ENCODE measurements at places on chromosomes 4 and X.

- no peak for DNase-seq
These were observed 39.1 kb upstream of the BMP2K start for GRCh38 chr4:78737035-78737434.

DNA sequence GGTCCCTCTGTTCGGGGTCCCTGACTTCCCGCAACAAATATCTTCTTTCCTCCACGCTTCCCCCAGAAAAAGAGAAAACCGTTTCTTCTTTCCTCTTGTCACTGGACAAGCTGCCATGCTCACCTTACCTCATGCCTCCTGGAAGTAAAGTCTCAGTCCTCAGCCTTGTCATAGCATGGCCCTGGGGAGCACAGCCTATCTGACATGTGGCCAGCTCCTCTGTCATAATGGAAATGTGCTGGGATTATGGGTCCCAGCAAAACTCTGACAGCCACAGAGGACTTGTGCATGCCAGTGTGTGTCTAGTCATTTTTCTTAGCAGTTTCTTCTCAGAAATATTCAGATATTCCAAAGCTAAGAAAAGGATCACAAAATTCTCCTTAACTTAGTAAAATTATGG, 122.4 kb downstream of the AASDH start:
- no peak for DNase-seq

- no peak for DNase-seq
These were observed 499 bp upstream of the NFXL1 start for GRCh38 chr4:47914926-47915237.

DNA sequence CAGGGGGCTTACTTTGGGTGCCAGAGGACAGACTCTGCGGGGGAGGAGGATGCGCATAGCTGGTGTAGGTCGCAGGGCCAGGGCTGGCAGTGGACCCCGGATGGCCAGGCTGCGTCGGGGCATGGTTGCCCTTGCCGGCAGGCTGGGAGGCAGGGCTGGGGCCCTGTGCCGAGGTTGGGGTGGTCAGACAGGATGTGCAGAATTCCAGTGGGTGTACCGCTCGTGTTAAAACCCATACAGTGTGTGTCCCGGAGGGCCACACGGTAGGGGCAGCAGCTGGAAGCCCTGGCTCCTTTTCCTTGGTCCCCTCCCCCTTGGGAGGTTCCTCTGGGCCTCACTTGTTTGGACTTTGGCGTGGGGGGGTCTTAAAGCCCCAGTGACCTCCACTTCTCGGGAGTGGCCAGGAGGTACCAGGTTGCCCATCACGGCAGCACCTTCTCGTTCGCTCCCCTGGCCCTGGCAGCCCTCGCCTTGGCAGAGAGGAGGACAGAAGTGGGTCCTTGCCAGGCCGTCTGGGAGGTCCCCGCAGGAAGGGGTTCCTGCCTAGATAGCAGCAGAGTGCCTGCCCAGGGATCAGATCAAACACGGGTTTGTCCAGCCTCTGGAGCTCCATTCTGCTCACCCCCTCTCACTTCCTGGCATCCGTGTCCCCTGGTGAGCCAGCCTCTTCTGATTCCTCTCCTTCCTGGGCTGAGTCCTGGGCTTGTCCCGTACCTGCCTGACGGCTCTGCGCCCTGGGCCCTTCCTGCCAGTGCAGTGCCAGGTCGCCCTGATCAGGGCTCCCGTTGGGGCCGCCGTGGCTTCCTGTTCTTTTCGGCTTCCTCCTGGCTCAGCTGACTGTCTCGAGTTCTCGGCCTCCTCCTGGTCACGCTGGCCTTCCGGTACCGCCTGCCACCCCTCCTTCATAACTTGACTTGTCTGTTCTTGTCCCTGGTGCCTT, 56.7 kb upstream of the HGFAC start:
- DNase-seq, result no peak

- no peak for DNase-seq
These were observed 17.9 kb downstream of the LRPAP1 start for GRCh38 chr4:3514221-3514780.

- peak; percentile 26 for DNase-seq
These were observed 19.2 kb downstream of the PI4K2B start for GRCh38 chr4:25253071-25253445.

DNA sequence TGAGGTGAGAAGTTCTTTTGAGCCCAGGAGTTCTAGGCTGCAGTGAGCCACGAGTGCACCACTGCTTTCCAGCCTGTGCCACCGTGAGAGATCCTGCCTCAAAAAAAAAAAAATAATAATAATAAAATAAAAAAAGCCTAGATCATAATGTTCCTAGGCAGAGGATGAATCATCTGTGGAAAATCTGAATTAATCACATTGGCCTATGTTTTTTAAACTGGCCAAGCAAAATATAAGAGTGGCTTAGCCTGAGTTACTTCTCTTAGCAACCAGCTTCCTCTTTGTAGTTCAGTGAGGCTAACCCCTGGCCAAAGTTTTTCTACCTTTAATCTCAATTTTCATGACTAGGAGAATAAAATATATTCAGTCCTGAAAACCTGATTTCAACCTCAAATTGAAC, 614.6 kb downstream of the PPP4R3C start:
- no peak for DNase-seq

DNA sequence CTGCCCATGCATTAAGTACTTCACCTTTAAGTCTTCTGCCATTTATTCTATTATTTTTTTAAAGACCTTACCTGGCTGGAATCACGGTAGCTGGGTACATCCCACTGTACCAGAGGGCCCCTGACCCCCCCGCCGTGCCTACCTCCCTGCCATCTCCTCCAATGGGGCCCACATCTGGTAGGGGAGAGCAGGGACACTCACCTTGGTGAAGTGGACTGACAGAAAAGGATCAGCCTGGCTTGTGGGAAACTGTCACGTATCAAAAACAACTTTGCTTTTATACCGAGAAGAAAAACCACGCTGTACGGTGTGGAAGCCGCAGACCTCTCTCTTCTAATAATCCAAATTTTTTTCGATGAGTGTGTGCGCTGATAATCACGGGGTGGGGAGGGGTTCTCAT, at the start of gene FOXP3:
TSS of gene FOXP3 (minus strand) at position 251 of the 400 bp plus-strand sequence. CDS start 6,205 bp downstream, outside the sequence.
- DNase-seq, result no peak

DNA sequence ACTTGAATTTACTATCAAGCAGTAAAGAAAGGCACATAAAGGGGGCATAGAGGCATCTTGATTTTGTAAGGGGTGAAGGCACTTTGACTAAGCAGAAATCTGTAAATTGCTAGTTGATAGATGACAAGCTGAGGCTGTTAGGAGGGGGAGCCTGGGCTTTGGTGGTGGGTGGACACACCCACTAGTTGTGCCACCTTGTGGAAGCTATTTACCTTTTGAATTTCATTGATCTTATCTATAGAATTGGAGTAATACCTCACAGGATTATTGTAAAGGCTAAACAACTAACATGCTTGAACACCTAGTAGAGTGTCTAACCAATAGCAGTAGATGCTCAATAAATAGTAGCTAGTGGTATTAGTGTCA, 142.8 kb upstream of the KCNIP4 start:
- no peak for DNase-seq

- no peak for DNase-seq
These were observed 58.2 kb downstream of the WDR17 start for GRCh38 chr4:176123710-176124407.

DNA sequence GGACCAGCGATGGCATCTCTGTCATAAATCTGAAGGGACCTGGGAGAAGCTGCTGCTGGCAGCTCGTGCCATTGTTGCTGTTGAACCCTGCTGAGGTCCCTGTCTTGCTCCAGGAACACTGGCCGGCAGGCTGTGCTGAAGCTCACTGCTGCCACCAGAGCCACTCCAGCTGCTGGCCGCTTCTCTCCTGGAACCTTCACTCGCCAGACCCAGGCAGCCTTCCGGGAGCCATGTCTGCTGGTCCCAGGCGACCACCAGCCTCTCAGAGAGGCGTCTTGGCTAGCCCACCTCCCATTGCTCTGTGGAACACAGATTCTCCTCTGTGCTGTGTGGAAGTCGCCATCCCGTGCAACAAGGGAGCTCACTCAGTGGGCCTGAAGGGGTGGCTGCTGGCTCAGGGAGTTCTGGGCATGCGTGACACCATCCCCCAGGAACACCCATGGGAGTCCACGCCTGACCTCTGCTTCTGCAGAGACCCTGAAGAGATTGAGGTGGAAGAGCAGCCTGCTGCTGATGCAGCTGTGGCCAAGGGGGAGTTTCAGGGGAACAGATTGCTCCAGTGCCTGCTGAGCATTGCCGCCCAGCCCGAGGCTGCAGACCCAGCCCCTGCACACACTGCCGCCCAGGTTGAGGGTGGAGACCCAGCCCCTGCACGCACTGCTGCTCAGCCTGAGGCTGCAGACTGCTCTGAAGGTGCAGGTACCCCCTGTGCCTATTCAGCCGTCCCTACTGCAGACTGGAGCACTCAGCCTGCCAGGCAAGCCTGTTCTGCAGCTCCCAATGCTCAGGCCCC, 33.1 kb upstream of the CYP4V2 start:
- DNase-seq, result no peak

GRCh38 chrX:15882704-15883539, 28.3 kb upstream of the AP1S2 start:
- no peak for DNase-seq

GRCh38 chrX:40004921-40005291, 92.9 kb downstream of the BCOR start:
- no peak for DNase-seq

DNA sequence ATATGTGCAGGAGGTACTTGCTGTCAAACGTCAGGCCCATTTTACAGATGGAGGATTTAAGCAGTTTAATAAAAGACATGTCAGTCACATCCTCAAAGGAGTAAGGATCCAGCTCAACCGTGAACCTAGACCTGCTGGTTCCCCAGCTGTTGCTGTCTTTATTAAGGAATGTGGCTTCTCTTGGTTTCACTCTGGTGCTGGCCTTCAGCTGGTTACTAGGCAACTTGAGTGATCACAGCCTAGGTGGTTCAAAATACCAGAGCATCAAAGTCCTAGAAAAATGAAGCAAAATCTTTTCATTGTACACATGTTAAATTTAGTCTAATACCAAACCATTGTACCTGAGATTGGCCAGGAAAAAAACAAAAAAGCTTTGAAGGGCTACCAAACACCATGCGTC, 32.7 kb upstream of the GLRA2 start:
- DNase-seq, result no peak

DNA sequence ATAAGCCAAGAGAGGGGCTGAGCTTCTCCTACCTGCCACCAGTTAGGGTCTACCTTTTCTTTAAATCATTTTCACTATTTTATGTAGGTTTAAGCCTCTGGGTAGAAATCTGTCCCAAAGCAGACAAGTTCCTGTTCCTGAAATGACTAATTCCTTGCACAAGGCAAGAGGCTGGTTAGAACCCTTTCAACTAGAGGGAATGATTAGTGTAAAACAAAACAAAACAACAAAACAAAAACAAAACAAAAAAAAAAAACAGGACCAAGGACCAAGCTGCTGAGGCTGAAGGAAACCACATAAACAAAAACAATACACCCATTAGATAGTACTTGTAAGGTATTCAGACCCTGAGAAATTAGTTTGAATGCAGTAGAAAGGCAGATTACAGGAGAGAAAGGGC, 62.7 kb downstream of the MAML3 start:
- no peak for DNase-seq

- no peak for DNase-seq
These were observed 38.1 kb upstream of the ATXN3L start for GRCh38 chrX:13357925-13358324.

GRCh38 chrX:105274091-105274490, 53.6 kb upstream of the TEX13A start:
- DNase-seq, result no peak

- DNase-seq, result no peak
These were observed 30.9 kb downstream of the NIPAL1 start for GRCh38 chr4:48047421-48047844.

DNA sequence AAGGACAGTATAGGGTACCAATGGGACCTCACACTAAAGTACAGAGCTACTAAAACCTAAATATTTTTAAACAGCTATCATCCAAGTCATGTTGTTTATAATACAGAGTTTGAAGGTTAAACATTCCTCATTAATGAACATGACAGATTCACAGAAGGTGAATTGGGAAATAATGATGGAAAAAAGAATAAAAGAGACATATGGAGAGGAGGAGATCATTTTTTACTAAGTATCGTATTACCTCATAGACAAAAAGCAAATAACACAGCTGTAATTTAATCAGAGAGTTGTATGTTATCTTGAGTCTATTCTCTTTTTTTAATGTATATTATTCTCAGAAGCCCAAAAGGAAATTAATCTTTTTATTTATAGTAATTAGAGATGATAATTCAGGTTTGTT, 7.9 kb downstream of the PLK4 start:
- no peak for DNase-seq

DNA sequence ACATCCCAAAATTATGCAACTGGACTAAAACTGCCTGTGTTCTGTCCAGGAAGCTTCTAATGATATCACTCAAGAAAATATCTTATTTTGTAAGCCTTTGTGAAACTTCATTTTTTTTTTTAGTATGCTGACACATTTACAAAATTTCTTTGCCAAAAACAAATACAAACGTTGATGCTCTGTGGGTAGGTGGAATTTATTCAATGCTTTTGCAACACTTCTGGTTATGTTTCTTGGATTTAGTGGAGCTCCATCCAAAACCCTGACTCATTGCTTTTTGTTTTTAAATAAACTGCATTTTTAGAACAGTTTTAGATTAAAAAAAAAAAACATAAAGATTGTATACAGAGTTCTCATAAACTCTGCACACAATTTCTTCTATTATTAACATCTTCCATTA, 250.9 kb upstream of the MAOA start:
- DNase-seq, result no peak

DNA sequence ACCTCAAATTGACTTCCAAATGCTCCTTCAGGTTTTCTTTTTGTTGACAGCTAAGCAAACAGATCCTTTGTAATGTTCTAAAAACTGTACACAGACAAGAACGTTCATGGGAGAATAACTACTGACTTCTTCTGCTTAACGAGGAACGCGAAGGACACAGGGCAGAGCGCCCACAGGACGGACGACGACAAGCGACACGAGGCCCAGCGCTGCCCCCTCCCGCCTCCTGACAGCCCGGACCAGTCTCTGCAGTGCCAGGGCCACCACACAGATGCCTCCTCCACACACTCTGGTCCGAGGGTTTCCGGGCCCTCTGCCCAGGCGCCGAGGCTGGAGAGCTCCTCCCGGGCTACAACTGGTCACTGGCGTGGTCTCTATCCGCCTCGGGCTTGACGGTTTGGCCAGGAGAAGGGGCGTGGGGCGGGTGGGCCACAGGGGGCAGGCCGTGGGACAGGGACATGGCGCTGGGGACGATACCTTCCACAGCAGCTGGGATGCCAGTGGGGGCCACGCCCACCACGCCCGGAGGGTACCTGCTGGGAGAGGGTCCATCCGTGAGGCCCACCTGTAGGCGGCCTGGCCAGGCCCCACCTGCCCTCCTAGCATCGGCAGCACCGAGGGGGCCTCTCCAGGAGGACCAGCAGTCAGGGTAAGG, 36.9 kb downstream of the CTBP1 start:
- DNase-seq, result no peak

DNA sequence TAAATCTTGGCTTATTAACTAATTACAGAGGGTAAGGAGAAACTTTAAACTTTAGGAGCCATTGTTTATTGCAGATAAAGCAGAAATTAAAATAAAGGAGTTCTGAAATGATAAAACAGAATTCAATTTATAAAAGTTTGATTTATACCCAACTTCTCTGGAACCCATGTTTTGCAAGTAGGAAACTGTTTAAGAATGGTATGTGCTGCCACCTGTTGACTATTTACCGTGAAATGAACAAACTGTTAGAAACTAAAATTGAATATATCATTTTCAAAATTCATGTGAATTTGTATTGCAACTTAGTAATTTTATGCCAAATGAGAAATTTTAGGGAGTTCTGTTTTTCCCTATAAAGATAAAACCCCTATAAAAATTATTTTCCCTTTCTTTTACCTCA, 11.0 kb upstream of the TBC1D8B start:
- no peak for DNase-seq
